ENCODE measurements at places on chromosomes 1 and 21.

DNA sequence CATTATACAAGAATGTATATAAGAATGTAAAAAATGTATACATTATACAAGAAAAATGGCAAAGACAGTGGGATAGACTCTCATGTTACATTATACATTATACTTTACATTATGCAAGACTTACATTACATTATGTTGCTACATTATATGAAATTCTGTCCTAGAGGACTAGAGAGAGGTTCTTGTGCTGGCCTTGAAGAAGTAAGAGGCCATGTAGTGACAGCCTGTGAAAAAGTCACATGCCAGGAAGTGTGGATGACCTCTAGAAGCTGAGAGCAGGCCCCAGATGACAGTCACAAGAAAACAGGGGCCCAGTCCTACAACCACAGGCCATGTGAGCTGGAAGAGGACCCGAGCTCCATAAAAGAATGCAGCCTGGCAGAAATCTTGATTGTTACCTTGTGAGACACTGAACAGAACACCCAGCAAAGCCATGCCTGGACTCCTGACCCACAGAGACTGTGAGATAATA is 30.5 kb upstream of the AHCYL1 start:
- no peak for DNase-seq

GRCh38 chr1:61692155-61692800 is 32.7 kb downstream of the TM2D1 start:
- DNase-seq = no peak

GRCh38 chr1:247111700-247112478 is 7.7 kb upstream of the ZNF669 start:
- DNase-seq = no peak

- DNase-seq = no peak
These were observed 26.8 kb downstream of the SLC19A1 start for GRCh38 chr21:45515241-45516061.

GRCh38 chr21:35989138-35989735 is 71.1 kb downstream of the SETD4 start:
- no peak for DNase-seq

DNA sequence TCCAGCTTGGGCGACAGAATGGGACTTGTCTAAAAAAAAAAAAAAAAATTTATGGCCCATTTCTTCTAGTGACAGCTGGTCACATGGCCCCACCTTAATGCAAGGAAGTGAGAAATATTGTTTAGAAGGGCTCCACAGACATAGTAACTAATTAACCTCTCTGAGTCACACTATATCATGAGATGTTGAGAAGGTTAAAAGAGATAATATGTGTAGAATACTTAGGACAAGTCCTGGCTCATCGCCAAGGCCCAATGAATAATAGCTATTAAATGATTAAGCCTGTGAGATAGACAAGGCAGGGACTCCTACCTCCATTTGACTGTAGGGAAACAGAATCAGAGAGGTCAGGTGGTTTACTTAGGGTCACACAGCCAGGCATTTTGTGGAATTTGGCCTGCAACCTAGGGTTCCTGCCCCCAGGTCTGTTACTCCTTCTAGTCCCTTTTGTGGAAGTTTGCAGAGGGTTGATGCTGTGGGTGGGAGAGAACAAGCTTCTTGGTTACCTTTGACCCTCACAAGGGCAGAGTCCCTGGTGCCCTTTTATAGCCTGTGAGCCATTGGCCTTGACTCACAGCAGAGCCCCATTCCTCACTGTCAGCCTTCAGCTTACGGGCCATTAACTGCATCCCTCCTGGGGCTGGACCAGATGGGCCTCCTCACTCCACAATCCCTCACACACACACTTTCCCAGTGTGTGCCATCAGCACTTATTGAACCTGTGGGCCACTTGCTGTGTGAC is 48.5 kb downstream of the OPRD1 start:
- no peak for DNase-seq

DNA sequence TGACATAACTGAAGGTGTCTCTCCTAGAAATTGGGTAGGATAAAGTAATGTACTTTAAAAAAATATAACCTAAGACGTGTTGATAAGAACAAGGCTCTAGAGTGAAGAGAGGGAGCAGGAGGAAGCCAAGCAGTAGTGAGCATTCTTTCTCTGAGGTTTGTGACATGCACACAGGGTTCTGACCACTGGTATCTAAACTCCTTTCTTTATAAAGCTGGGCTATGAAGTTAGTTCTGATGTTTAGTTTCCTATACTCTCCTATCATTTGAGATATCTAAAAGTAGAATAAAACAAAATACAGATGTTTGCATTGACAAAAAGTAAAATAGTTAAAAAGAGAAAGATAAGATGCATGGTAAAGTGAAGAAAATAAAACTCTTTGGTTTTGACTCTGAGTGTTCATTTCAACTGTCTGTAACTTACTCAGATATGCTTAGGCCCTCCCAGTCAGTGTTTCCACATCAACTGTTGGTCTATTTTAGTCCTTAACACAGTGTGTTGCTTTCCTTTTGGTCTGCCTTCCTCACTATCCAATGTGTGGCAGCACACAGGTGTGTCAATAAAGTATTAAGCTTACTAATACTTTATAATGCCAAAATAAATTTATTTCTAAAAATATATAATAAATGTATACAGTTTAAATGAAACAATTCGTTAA is 543.5 kb downstream of the PTPRC start:
- peak; percentile 42 for DNase-seq

- no peak for DNase-seq
These were observed 119.7 kb downstream of the PSMG1 start for GRCh38 chr21:39063517-39063916.

GRCh38 chr1:39450956-39451606 is 40.4 kb upstream of the BMP8A start:
- no peak for DNase-seq

GRCh38 chr1:9361630-9362260 is 69.1 kb downstream of the SPSB1 start:
- no peak for DNase-seq

DNA sequence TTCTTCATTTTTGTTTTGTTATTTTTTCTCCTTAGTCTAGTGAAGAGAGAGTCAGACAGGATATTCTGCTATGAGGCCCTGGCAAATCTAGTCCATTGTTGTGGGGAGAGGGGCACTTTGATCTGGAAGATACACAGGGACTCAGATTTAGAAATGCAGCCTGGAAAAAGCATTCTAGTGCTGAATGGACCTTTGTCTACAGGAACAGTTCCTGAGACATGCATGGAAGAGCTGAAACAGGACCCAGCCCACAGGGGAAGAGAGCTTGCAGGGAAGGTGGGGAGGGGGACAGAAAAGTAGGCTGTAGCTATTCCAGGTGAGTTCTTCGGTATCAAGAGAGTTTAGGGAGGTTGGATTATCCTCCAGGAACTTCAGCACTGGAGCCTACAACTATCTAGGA is 98.5 kb downstream of the AKT3 start:
- DNase-seq = no peak

DNA sequence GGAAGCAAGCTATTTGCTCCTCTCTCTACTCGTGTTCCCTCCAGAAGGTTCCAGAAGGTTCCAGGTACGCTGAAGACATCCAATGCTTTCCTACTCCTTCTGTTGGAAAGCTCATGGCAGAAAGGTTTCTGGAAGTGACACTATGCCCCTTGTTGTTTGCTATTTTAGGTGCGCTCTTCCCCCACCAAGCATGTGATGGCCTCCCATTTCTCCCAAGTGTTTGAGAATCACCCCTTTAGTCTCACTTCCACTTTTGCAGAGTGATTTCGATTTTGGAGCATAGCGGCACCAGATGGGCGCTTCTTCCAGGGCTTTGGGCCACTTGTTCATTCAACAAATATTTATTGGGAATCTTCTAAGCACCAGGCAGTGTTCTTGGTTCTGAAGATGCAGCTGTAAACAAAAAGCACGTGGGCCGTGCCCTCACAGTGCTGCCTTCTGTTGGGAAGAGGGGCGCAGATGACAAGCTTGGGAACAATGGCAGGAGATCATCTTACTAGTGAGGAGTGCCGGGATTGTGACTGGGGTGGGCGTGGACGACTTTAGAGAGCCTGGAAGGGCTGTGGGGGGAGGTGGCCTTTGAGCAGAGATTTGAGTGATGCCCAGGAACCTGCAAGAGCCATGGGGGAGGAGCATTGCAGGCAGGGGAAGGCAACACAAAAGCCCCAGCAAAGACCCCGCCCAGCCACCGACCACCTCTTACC is 43.0 kb upstream of the TARDBP start:
- DNase-seq = no peak

GRCh38 chr1:191498318-191498717 is 659.9 kb upstream of the RGS18 start:
- DNase-seq = no peak

GRCh38 chr1:177732178-177732577 is 237.7 kb downstream of the SEC16B start:
- DNase-seq = no peak

- DNase-seq = peak; percentile 31
These were observed 24.9 kb upstream of the KCNA2 start for GRCh38 chr1:110630839-110631663.

GRCh38 chr1:25526753-25527152 is 16.7 kb upstream of the LDLRAP1 start:
- no peak for DNase-seq
